ENCODE measurements at places on chromosomes 5 and 9.

DNA sequence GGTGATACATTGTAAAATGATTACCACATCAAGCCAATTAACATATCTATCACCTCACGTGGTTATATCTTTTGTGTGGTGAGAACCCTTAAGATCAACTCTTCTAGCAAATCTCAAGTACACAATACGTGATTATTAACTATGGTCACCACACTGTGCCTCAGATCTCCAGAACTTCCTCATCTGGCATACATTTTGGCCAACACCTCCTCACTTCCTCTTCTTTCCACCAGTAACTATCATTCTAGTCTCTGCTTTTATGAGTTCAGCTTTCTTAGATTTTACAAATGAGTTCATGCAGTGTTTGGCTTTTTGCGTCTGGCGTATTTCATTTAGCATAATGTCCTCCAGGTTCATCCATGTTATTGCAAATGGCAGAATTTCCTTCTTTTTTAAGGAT, 35.8 kb downstream of the PRKACG start:
- DNase-seq = peak; percentile 33

GRCh38 chr5:105885266-105885665, 1785.5 kb downstream of the EFNA5 start:
- no peak for DNase-seq

DNA sequence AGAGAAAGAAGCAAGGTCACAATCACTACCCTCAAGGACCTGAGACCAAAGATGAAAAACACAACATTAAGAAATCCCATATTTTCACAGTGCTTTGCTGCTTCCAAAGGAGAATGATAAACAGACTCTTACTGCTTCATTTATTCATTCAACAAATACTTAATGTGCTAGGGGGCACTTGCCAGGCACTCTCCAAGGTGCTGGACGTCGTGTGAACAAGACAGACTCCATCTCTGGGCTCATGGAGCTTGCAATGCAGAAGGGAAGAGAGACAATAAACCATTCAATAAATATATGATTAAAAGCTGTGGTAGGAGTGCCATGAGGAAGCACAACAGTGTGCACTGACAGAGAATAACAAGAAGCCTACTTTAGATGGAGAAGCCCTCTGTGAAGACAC, 327.7 kb downstream of the CDK5RAP2 start:
- DNase-seq = no peak

DNA sequence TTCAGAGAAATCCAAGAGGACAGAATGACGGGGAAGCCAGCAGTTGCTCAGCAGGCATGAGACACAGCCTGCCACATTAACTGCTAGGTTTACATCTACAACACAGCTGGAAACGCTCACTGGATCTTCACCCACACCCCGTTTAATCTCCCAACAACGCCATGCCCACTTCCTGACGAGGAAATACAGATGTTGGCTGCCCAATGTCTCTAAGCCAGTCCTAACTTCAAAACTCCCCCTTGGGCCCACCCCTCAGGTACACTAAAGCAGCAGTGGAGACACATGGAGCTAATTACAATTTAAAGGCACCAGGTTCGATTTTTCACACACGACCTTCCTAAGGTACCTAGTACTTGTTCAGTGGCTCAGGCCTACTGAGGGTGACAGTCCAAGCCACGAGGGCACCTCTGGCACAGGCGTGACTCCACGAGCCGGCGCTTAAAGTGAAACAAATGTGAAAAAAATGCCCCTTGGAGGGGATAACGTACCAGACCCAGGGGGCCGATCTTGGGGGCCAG, 904 bp downstream of the RPL12 start:
- no peak for DNase-seq

DNA sequence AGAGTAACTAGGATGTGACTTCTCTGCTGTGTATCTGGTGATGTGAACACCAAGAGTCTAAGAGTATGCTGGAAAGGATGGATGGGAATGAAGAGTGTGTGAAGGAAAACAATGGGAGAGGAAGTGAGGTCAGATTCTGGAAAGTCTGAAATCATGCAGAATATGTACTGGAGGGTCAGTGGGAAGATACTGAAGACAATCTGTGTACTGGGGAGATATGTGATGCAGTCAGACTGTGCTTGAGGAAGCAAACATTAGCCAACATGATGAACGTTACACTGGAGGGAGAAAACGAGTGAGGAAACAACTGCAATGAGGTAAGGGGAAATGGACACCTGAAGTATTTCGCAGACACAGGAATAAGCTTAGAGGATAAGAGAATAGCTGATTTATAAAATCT, 105.7 kb downstream of the NR3C1 start:
- DNase-seq = no peak

GRCh38 chr9:76521906-76522305, 62.9 kb downstream of the GCNT1 start:
- no peak for DNase-seq

DNA sequence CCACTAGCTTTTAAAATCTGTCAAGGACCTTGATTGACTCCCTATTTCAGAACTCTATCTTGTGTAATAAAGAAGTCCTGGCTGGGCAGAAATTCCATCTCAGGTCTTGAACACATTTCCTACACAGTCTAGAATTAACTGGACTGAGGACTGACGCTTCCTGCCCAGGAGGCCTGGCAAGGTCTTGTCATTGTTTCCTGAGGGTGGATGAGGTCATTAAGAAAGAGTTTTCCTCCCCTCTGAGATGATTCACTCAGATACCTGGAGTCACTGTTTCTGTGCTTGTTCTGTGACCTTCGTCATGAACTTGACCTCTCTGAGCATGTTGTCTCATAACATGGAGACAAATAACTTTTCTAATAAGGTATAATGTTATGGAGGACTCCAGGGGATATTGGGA, 10.0 kb downstream of the MTAP start:
- no peak for DNase-seq

- DNase-seq = no peak
These were observed 339.2 kb downstream of the ADAMTS6 start for GRCh38 chr5:65142511-65143011.

GRCh38 chr9:16640649-16641048, 229.8 kb downstream of the BNC2 start:
- no peak for DNase-seq

DNA sequence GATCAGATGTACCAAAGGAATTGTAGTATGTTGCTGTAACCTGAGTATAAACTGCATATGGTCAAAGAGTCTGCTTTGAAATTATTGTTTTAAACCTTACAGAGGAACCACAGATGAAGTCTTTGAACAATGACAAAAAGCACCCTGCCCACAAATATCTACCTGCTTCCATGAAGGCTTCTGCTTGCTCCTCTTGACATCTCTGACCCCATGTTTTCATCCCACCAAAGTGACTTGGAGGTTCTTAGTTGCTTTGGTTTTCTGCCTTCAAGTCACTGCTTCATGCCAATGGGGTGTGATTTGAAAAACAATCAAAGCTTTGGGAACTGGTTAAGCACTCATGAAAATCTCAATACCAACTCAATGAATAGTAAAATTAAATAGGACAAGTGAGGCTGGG, 194.6 kb upstream of the ACTBL2 start:
- no peak for DNase-seq

GRCh38 chr9:117414906-117415331, at the start of gene ASTN2:
ASTN2 (minus strand) TSS chr9:117415057; CDS start chr9:117414938, 119 bp downstream.
- no peak for DNase-seq

- DNase-seq = no peak
These were observed 118.5 kb upstream of the PTPN3 start for GRCh38 chr9:109616571-109617120.

DNA sequence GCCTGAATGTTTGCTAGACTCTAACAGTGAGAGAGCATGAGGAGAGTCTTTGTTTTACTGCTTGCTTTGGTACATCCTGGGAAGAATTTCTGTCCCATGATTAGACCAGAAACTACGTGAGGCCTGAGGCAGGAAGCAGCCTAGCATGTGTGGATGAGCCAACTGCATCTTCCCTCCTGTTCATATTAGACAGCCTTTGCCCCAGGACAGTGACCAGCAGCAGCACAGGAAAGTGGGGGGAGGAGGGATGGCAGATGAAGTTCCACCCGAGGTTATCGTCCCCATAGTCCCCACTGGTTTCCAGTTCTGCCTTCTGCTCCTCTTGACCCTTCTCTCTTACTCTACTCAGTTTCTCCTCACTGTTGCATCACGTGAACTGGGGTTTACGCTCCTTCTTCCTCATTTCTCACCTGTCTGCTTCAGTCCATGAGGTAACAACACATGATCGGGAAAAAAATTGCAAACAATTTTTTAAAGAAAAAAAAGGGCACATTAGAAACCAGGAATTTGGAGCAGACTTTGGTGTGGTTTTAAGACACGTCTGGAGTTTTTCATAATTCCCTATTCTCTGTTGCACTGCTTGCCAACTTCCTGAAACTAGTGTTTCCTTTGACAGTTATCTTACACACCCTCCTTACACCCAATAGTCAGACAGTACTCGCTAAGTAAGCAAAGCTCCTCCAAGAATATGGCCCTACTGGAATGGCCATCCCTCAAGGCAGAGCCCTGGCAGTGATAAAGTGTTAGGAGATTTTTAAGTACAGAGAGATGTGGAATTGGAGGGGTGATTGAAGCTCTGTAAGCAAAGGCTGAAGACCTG, 84.1 kb downstream of the SNX18 start:
- no peak for DNase-seq

DNA sequence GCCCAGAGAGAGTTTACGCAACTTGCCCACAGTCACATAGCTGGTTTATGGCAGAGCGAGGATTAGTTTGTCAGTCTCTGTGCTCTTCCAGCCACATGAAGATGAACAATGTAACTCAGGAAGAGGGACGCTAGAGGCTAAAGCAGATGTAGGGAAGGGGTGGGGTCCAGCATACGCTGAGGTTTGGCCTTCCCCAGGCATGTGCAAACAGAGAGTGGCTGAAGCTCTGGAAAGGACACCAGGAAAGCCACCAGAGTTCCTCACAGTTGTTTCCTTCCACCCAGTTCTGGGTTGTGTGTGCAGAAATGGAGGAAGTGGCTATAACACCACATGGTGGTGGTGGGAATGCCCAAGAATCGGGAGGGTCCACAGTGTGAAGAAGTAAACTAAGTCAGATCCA, 60.0 kb downstream of the SNX18 start:
- no peak for DNase-seq

GRCh38 chr5:82174128-82174918, 103.8 kb downstream of the RPS23 start:
- peak; percentile 50 for DNase-seq

DNA sequence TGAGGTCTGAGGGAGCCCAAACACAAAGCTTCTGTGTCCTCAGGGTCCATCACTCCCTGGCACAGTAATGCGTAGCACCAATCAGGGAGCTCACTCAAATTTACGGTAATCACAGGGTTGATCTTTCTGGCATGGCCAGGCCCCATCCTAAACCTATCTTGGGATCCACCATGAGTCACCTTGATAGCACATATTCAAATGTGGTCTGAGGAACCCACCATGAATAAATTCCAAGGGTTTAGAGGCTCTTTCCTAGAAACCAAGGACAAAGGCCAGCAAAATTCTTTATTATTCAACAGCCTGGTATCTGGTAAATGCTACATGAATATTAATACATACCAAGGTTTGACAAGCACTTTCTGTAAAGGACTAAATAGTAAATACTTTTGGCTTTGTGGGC, 254.5 kb downstream of the TLR4 start:
- no peak for DNase-seq

- no peak for DNase-seq
These were observed 50.4 kb downstream of the CYSTM1 start for GRCh38 chr5:140225396-140225795.

GRCh38 chr9:125467116-125467740, 205.6 kb downstream of the GAPVD1 start:
- DNase-seq = no peak

GRCh38 chr9:16344343-16344742, 526.1 kb downstream of the BNC2 start:
- DNase-seq = no peak

- DNase-seq = no peak
These were observed 20.5 kb upstream of the JAK2 start for GRCh38 chr9:4964540-4964939.

DNA sequence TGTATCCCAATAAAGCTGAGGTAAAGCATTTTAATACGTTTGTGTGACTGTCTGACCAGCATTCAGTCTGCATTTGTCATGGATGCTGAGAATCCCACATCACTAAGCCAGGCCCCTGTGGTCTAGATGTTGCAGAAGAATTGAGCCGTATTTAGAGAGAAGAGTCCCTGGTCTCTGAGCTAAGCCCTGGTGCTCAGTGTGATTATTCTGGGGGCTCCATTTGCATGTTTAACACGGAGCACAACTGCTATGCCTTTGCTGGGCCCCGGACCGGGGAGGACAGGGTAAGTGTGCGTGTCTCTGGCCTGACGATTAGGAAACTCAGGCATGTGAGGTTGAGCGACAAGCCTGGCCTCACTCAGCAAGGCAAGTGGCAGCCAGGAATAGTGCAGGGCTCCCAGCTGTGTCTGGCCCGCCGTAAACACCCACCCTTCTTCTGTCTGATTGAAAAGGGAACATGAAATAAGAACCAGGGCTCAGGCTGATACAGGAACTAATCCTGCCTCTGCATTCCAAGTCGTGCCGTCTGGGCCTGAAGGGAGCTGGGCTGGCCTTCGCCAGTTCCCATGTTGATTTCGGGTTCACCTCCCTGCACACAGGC, 22.3 kb downstream of the FAM78A start:
- no peak for DNase-seq

GRCh38 chr5:60504342-60504741, 195.6 kb downstream of the DEPDC1B start:
- no peak for DNase-seq

DNA sequence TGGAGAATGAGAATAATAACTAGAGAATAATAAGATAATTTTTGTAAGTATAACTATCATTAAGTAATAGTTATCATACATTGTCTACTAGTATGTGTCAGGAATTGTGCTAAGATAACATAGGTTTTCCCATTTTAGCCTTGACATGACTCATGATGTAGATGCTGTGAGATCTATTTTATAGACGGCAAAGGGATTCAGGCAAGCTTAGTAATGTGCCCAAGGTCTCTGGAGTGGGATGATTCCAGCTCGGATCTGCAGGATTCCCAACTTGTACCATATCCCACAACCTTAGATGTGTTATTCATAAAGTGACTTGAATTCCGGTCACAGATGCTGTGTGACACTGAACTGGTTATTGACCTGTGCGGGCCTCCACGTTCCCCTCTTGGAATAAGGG, 51.5 kb downstream of the IL31RA start:
- DNase-seq = no peak

DNA sequence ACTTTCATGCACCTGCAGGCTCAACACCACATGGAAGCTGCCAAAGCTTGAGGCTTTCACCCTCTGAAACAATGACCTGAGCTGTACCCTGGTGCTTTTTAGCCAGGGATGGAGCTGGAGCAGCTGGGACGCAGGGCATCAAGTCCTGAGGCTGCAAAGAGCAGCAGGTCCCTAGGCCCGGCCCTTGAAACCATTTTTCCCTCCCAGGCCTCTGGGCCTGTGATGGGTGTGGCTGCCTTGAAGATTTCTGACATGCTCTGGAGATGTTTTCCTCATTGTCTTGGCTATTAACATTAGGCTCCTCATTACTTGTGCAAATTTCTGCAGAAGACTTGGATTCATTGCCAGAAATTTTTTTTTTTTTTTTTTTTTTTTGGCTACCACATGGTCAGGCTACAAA, 30.3 kb upstream of the GHR start:
- no peak for DNase-seq

- DNase-seq = no peak
These were observed 63.8 kb downstream of the ANKRD55 start for GRCh38 chr5:56169281-56169680.

GRCh38 chr5:175606409-175606808, 51.5 kb upstream of the HRH2 start:
- no peak for DNase-seq

- no peak for DNase-seq
These were observed 38.0 kb downstream of the KCNV2 start for GRCh38 chr9:2755285-2755684.

- DNase-seq = no peak
These were observed 97.6 kb upstream of the ANXA1 start for GRCh38 chr9:73054091-73054490.

All from CD4-positive, alpha-beta T cell treated with Interleukin-15 for 1 hour (primary cell).